ENCODE measurements at places on chromosomes 3 and 15. TPM values are rescaled to one million over a fixed set of nuclear protein-coding genes. Genes with fewer than 3 reads are reported as not detected.

GRCh38 chr3:154224866-154225265 lies 99.4 kb downstream of the DHX36 start:
- DNase-seq = no peak

- no peak for DNase-seq
Measured at GRCh38 chr15:29672923-29673809, 149.1 kb downstream of the TJP1 start.

DNA sequence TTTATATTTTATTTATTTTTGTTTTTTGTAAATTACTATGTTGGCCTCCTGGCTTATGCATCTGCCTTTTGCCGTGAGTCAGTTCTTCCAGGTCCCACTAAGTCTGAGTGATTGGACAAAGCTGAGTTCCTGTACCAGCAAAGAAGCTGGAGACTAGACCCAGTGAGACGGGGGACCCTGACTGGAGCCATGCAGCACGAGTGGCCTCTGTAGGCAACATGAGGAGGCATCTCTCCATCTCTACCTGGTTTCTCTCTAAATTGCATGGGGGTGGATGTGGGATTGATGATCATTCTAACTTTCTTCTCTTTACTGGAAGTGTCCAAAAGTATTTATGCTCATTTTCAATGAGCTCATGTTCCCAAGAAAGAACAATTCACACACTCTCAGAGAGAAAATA lies 155.3 kb upstream of the MRPL3 start:
- DNase-seq = no peak

- no peak for DNase-seq
Measured at GRCh38 chr3:172696357-172696756, 14.5 kb downstream of the NCEH1 start.

DNA sequence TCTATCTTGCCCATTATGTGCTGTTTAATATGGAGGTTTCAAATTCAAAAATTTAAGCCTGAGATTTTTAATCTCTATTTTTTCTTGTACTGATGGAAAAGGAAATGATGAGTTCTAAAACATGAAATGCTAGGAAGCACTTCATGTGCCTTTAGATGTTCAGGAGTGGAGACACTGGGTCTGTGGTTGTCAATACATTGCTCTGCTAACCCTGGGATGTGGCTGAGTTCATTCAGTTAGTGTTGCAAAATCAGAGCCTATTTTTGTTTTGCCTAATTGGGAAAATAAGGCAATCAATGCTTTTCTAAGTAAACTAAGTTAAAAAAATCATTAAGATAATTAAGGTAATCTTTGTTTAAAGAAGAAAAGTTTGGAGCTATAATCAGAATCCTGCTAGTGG lies 83.1 kb downstream of the DIPK2A start:
- no peak for DNase-seq

DNA sequence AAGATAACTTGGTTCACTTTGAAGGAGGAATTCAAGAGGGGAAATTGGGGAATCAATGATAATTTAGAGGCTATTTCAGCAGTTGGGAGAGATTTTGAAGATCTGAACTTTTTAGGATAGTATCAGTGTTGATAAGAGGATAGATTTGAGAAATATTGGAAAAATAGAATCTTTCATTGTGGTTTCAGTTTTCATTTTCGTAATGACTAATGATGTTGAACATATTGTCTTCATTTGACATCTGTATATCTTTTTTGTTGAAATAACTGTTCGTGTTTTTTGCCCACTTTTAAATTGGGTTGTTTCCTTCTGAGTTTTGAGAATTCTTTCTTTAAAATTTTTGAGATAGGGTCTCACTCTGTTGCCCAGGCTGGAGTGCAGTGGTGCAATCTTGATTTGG lies 21.1 kb downstream of the ECT2 start:
- no peak for DNase-seq

DNA sequence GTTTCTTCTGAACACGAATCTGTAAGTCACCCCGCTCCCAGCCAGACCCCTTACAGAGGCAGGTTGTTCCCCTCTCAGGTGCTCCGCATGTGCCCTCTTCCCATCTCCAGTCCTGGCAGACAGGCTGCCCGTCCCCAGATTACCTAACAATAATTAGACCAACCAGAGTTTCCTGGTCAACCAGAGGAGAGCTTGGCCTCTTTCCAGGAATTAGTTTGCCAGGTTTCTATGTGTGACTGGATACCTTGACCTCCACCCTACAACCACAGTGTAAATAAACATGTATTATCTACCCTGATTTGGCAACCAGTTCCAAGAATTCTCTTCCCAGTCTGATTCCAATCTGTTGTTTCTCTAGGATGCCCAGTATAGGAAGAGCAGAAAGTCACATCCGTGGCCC lies 178.0 kb upstream of the UMPS start:
- no peak for DNase-seq

DNA sequence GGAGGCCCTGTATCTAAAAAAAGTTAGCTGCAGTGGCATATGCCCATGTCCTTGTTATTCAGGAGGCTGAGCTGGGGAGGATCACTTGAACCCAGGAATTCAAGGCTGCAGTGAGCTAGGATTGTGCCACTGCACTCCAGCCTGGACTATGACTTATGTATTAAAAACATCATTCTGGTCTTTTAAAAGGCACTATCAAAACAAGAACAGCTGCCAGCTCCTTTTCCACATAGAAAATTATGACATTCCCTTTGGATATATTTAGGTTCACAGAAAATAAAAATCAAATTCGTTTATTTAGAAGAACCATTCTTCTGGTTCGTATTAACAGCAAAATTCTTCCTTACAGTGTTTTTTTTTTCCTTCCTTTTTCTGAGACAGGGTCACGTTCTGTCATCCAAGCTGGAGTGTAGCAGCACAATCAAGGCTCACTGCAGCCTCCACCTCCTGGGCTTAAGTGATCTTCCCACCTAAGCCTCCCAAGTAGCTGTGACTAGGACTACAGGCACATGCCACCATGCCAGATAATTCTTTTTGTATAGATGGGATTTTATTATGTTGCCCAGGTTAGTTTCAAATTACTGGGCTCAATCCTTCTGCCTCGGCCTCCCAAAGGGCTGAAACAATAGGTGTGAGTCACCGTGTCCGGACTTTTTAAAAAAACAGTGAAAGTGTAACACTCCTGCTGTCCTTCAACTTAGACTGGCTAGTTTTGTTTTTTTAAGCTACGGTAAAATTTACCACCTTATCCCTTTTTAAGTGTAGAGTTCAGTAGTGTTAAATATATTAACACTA lies 13.9 kb downstream of the ICE2 start:
- no peak for DNase-seq

DNA sequence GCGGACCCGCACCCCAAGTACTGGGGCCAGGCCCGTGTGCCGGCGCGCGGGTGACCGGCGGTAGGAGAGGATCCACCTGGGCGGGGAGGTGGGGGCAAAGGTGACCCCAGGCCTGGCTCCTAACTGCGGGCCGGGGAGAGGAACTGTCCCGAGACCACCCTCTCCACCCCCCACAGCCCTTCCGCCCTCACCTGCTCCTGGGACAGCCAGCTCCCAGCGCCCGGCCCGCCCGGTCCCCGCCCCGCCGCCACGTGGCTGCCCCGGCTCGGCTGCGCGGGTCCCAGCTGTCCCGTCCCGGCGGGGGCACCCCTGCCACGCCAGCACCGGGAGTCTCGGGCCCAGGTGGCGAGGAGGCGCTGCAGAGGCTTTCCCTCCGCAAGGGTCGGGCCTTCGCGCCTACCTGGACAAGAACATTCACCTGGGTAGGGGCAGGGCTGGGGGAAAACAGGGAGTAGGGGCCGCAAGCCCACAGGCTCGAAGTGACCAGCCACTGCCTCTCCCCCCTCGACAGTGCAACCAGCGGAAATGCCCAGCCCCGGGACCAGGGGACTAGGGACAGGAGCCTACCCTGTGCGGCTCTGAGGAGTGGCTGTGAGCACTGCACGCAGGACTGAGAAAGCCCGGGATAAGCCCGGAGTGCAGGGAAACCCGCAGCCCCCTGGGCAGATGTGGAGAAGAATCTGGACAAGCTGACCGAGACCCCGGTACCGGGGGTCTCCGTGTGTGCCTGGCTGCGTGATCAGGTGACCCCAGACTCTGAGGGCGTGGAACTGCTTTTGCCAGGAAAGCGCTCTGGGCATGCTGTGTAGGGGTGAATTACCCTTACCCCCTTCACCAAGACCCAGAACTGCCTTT lies at the start of gene SLC12A8:
Gene SLC12A8, minus strand, starts transcription at position 240 of the 855 bp plus-strand sequence. CDS start 1,399 bp downstream, outside the sequence.
- DNase-seq = no peak

GRCh38 chr15:68318931-68319909 lies 41.7 kb downstream of the FEM1B start:
- no peak for DNase-seq

GRCh38 chr15:36826948-36827347 lies 247.5 kb downstream of the CDIN1 start:
- DNase-seq = no peak

- no peak for DNase-seq
Measured at GRCh38 chr15:88108991-88109390, 147.5 kb downstream of the NTRK3 start.

DNA sequence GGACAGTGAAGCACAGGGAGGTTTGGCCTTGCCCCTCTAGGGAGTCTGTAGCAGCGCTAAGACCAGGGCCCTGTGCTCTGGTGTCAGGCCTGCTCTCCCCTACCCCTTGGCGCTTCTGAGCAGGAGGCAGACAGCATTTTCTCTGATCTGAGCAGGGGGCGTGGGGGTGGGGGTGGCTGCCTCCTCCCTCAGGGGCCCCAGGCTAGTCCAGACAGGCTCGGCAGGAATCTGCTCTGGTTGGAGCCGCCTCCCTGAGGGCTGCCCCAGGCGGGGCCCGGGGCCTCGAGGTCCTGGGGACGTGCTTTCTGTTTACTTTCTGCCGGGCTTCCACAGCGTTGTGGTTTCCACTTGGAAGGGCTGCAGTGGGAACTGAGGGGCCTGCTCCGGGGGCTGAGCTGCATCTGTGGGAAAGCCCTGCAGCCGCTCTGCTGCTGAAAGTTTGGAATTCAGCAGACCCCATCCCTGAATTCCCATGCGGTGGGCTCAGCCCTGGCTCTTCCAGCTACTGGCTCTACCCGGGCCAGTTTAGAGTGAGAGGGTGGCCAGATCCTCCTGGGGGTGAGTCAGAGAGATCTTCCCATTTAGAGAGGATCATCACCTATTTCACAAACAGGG lies 105.4 kb downstream of the LINGO1 start:
- DNase-seq = no peak

DNA sequence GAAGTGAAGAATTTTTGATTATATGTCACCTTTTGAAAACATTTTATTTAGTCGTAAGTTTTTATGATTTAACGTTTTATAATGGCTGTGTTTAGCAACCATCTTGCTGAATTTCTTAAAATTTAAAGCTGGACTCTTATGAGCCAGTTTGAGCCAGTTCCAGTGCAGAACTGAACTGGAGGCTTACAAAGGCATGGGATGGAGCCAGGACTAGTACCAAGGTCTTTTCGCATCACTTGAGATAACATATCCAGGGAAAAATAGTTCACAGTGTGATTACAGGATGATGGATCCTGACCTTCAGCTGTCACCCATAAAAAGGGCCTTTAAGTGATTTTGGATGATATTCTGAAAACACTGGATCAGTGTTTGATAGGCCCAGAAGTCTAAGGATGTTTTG lies 51.0 kb downstream of the USP13 start:
- no peak for DNase-seq

GRCh38 chr3:41115069-41115468 lies 84.2 kb upstream of the CTNNB1 start:
- no peak for DNase-seq

- no peak for DNase-seq
Measured at GRCh38 chr3:15876669-15877068, 78.9 kb upstream of the ANKRD28 start.

DNA sequence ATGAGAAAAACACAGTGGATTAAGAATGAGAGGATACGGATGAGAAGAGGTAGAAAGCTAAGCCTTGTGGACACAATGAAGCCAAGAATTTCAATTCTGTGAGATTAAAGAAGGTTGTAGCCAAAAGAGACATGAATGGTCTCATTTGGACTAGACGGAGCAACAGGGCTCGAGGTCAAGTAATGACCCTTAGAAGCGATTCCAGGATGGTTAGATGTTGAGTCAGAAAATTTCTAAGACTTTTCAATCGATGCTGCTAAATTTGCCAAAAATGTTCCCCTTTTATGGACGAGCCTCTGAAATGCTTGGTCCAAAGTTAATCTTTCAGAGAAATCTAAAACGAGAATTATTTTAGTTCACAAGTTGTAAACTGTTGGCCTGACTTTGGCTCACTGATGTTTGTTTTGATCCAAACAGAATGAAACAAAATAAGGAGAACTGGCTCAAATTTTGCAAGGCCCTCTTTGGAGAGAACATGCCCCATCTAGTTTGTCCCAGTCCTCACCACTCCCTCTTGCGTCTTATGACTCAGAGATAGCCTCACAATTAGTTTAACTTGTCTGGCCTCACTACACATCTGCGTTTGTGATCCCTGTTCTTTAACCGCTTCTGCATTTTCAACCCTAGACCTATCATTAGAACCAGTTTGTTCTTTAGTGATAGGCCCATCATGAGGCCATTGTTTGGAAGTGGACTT lies 235.5 kb downstream of the PDZRN3 start:
- DNase-seq = no peak

DNA sequence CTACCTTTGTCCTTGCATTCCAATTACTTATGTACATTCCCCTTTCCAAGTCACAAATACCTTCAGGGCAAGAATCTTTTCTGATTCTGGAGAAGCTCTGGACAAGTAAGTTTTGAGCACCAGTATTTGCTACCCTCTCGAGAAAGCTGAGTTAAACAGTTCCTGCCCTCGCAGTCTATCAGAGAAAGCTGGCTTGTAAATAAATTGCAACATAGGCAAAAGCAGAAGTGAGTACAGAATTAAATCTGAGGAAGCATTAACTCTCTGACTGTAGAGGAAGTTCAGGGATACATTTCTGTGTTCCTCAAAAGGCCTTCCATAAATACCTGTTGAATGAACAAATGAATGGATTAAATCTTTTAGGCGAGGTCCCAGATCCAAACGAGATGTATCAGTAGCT lies 1.2 kb downstream of the OSBPL11 start:
- no peak for DNase-seq

DNA sequence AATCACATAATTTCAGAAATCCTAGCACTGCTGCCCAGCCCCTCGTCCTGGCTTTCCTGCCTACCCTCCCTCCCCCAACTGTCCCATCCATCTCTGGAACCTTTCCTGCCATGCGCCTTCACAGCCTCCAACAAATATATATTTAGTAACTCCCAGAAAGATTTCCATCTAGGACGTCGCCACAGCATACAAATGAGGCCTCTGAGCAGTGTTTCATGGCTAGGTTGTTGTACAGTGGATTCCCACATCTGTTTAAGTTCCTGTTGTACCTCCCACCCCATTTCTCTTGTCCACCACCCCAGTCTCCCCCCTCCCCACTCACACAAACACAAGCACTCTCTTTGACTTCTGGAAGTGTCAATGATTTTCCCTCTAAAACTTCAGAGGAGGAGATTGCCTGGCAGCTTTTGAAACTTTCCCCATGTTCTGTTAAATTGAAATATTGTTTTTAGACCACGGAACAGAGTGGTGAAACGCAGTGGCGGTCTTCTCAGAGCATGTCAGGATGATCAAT lies 280.3 kb upstream of the RORA start:
- no peak for DNase-seq

GRCh38 chr3:111610612-111611054 lies 15.5 kb upstream of the ZBED2 start:
- DNase-seq = no peak

Gene SPINK8
- total RNA-seq = not detected

Gene SLC12A1
- total RNA-seq = not detected

Gene ROPN1B
- not detected for total RNA-seq

Gene DCLK3
- total RNA-seq = not detected

Gene HYKK
- 6.6 TPM for total RNA-seq

Gene ACKR4
- total RNA-seq = not detected

Gene ATP1B3
- total RNA-seq = 269 TPM

Gene CAMK1
- total RNA-seq = 28.2 TPM

Gene IL17RD
- 0.29 TPM for total RNA-seq

Gene FAM3D
- total RNA-seq = not detected

Gene PPP4R2
- total RNA-seq = 48.6 TPM

Gene MYRIP
- total RNA-seq = 2.7 TPM

Gene PIGB
- 26.2 TPM for total RNA-seq

Gene SAMMSON
- total RNA-seq = 0.22 TPM

Gene ELL3
- total RNA-seq = 4.0 TPM
